Activated T-helper 2 cell treated with anti-CD3 and anti-CD28 coated beads, Interferon-gamma antibody, Interleukin-2, Interleukin-4, amounts not matched to agents 10 μg/mL and 5 μg/mL and 100 μg/mL, durations not matched to agents 14 hours and 24 hours and 36 hours (primary cell): ENCODE measurements at places on chromosomes 7 and 10. TPM values are rescaled to one million over a fixed set of nuclear protein-coding genes. Genes with fewer than 3 reads are reported as not detected.

The SPDYE16 gene
- 0.14 and 0.30 TPM in 2 replicates for total RNA-seq

The MYH16 gene
- not detected in 2 replicates for total RNA-seq

The TAS2R38 gene
- total RNA-seq: not detected in 2 replicates

The TRPV6 gene
- total RNA-seq: 0.07 TPM in 1 of 2 replicates, not detected in the other

The CTNNA3 gene
- not detected in 2 replicates for total RNA-seq

The CCL26 gene
- total RNA-seq: 0.89 TPM in 1 of 2 replicates, not detected in the other

The LIPK gene
- not detected in 2 replicates for total RNA-seq

The PDE6C gene
- total RNA-seq: not detected in 2 replicates

The SORCS1 gene
- 0.09 and 0.21 TPM in 2 replicates for total RNA-seq

The FZD8 gene
- 1.0 and 1.1 TPM in 2 replicates for total RNA-seq

The CHST15 gene
- 0.07 TPM in 1 of 2 replicates, not detected in the other for total RNA-seq

The MBL2 gene
- not detected in 2 replicates for total RNA-seq

The CLCN1 gene
- not detected in 2 replicates for total RNA-seq

The ENTPD7 gene
- 7.5 and 8.2 TPM in 2 replicates for total RNA-seq

The ARMH3 gene
- 19.1 and 25.5 TPM in 2 replicates for total RNA-seq

The AKR1C4 gene
- not detected in 2 replicates for total RNA-seq

The DYNC1I1 gene
- not detected in 2 replicates for total RNA-seq

The RAMP3 gene
- 0.14 TPM in 2 replicates for total RNA-seq

The PDAP1 gene
- 153 and 159 TPM in 2 replicates for total RNA-seq

The OR2A12 gene
- not detected in 2 replicates for total RNA-seq

The TSPAN15 gene
- 0.55 and 0.85 TPM in 2 replicates for total RNA-seq

The LGI1 gene
- not detected in 2 replicates for total RNA-seq

The COX19 gene
- total RNA-seq: 15.0 and 17.2 TPM in 2 replicates

The TAS2R41 gene
- not detected in 2 replicates for total RNA-seq

The GSTK1 gene
- 166 and 168 TPM in 2 replicates for total RNA-seq

The DPP6 gene
- total RNA-seq: not detected in 2 replicates

The GARIN1A gene
- total RNA-seq: 0.32 and 0.48 TPM in 2 replicates

The ARMC3 gene
- not detected in 2 replicates for total RNA-seq

The CYP26C1 gene
- total RNA-seq: 0.05 TPM in 1 of 2 replicates, not detected in the other

The KIAA1217 gene
- total RNA-seq: 0.41 and 0.62 TPM in 2 replicates

The SUN3 gene
- total RNA-seq: not detected in 2 replicates

The AMPH gene
- total RNA-seq: 0.14 and 0.23 TPM in 2 replicates

The COL26A1 gene
- total RNA-seq: 0.11 and 0.16 TPM in 2 replicates

The ZNF800 gene
- total RNA-seq: 40.2 and 40.8 TPM in 2 replicates

The PDZD7 gene
- total RNA-seq: 0.53 and 0.64 TPM in 2 replicates

The PNLIPRP1 gene
- not detected in 2 replicates for total RNA-seq

The FAM25G gene
- total RNA-seq: not detected in 2 replicates

The INHBA gene
- total RNA-seq: 0.97 and 1.0 TPM in 2 replicates

The SLIT1 gene
- 0.21 and 0.32 TPM in 2 replicates for total RNA-seq

The INA gene
- 0.78 and 0.87 TPM in 2 replicates for total RNA-seq

The HACD1 gene
- 6.0 and 6.6 TPM in 2 replicates for total RNA-seq

The GPR37 gene
- total RNA-seq: not detected in 2 replicates

The VWA2 gene
- total RNA-seq: not detected in 2 replicates

The GOLGA7B gene
- 0.34 and 0.62 TPM in 2 replicates for total RNA-seq

The XPNPEP1 gene
- total RNA-seq: 79.4 and 88.2 TPM in 2 replicates

The ANKRD61 gene
- 0.25 and 0.27 TPM in 2 replicates for total RNA-seq

The NPY4R gene
- total RNA-seq: not detected in 2 replicates

The TDRD1 gene
- 0.11 and 0.30 TPM in 2 replicates for total RNA-seq

The PIP gene
- not detected in 2 replicates for total RNA-seq

The CFAP69 gene
- total RNA-seq: 0.34 and 0.51 TPM in 2 replicates

The MKI67 gene
- 163 and 165 TPM in 2 replicates for total RNA-seq

The OGDHL gene
- 3.7 and 3.9 TPM in 2 replicates for total RNA-seq

The PRPS1L1 gene
- not detected in 2 replicates for total RNA-seq

The HGF gene
- not detected in 2 replicates for total RNA-seq

The CPA2 gene
- 0.14 TPM in 1 of 2 replicates, not detected in the other for total RNA-seq

The ADARB2 gene
- 0.05 TPM in 1 of 2 replicates, not detected in the other for total RNA-seq

The MSMB gene
- not detected in 2 replicates for total RNA-seq

The AOAH gene
- 33.4 and 33.5 TPM in 2 replicates for total RNA-seq
